ENCODE measurements at places on chromosomes 11 and 22.

DNA sequence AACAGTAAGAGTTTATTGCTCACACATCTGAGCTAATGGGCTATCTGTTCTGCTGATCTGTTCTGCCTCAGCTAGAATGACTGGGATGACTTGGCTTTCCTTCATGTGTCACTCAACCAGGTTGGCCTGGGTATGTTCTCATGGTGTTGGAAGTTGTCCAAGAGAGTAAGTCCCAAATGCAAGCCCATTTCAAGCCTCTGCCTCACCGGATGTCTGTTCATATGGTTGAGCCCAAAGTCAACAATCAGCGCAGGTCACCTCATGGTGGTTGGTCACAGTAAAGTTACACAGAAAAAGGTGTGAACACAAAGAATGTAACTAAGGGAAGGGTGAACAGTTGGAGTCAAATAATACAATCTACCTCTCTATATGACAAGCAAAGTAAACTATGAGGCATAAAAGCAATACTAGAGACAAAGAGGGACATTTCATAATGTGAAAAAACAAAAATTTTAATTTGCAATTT, 1.9 kb downstream of the GDPD4 start:
- no peak for DNase-seq

GRCh38 chr11:108364159-108364558, 103.2 kb downstream of the C11orf65 start:
- DNase-seq, result no peak

DNA sequence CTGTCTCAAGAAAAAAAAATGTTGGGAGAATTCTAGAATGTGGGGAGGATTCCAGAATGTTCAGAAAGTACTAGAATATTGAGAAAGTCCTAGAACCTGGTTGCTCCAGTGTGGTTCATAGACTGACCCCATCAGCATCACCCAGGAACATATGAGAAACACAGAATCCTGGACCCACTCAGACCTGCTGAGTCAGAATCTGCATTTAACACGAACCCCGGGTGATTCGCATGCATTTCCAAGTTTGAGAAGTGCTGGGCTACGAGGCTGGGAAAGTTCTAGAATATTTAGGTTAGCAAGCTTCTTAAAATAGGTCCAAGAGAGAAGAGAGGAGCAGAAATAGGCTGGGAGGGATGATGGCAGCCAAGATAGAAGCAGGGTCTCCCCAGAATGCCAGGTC, 6.4 kb downstream of the C1QTNF6 start:
- DNase-seq, result no peak

- DNase-seq, result no peak
Observed at GRCh38 chr11:76642341-76642740, 28.2 kb downstream of the LRRC32 start.

- no peak for DNase-seq
Observed at GRCh38 chr11:66619080-66619554, 2.7 kb downstream of the RBM14 start.

GRCh38 chr11:79412761-79413160, 28.1 kb downstream of the TENM4 start:
- DNase-seq, result no peak

DNA sequence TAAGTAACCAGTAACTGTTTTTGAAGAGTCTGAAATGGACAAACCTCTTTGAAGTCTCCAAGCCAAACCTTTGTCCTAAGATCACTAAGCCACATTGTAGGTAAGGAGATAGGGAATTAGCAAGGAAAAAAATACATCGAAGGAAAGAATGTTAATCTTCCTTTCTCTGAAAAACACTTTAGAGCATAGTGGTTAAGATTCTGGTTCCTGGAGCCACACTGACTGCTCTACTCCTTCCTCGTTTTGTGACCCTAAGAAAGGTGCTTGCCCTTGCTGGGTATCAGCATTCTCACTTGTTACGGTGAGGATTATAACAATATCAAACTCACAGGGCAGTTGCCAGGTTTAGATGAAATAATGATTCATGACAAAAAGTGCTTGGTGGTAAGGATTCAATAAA, 104.0 kb downstream of the SIK3 start:
- DNase-seq, result no peak

DNA sequence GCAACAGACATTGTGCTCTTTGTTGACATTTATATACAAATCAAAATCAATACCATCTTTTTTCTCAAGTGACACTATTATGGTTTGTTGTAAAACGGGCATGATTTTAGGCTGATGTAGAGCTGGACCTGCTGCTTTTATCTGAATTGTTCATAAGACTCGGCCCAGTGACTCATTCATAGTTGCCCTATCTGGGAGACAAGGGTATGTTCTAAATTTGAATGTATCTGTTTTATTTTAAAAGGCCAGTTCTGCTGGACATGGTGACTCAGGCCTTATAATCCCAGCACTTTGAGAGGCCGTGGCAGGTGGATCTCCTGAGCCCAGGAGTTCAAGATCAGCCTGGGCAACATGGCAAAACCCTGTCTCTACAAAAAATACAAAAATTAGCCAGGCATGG, 39.3 kb downstream of the CEP295 start:
- DNase-seq, result no peak

GRCh38 chr11:104736502-104736901, 161.8 kb downstream of the CASP12 start:
- DNase-seq, result no peak
